Activated T-cell treated with anti-CD3 and anti-CD28 coated beads, Interleukin-2, amount 50 U/mL, for 24 hours (primary cell): ENCODE measurements at places on chromosomes 2 and 18.

DNA sequence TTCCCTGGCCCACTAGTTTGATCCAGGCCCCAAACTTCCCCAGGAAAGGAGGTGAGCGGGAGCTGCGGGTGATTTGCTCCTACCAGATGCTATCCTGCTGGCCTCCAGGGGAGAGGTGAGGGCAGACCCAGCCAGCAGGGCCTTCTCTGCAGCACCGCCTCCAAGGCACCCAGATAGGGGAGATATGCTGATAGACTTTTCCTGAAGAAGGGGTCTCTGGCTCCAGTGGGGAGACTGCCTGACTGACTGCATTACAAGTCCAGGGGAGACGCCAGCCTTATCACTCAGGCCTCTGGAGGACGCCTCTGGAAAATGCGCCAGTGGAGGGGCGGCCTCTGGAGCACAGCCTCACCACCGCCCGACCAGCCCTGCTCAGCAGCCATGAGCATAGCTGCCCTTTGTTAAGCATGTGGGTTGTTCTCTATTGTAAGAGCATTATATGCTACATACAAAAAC is 60.6 kb upstream of the SMAD7 start:
- no peak for DNase-seq

DNA sequence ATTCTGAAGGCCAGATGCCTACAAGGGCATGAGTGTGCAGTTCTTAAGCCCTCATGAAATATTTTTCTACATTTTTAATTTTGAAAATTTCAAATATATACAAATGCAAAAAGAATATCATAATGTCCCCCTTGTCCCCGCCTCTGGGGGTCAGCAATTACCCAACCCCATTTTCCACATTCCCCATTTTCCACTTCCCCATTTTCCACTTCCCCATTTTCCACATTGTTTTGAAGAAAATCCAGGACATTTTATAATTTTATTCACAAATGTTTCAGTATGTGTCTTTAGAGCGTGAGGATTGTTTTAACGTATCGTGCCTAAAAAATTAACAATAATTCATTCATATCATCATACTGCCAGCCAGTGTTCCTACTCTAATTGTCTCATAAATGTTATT is 403.6 kb upstream of the RAB6C start:
- no peak for DNase-seq

- no peak for DNase-seq
Measured at GRCh38 chr2:46632349-46632748, 153.0 kb downstream of the TMEM247 start.

DNA sequence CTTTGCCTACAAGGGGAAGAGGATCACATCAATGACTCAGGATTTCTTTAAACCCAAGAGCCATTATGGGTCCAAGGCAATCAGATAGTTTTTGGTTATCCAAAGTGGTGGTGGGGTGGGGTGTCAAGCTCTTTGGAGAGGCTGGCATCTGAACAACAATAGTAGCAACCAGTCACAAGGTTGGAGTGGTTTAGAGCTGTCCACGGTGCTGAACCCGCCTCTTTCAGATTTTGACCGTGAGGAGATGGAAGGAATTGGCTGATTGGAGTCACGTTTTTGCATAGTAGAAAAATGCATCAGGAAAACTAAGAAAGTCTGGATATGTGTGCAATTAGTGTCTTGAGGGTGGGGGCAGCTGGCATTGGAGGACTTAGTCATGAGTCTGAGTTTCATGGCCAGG is 159.9 kb downstream of the LOXHD1 start:
- DNase-seq, result peak; percentile 35

DNA sequence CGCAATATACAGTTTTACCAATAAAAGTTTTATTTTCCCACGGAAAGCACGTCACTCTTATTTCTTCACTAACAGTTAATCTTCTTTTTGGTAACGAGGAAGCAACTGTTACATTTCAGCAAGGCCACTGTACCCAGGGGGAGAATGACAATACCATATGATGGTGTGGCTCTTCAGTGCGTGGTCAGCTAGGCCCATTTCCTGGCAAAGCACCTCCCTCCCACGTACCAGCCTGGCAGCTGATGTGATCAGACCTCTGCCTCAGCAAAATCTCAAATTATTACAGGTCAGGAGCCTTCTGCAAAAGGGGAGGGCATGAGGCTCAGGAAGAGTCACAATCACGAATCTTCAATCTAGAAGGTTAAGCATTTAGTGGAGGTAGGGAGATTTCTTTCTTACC is 55.4 kb downstream of the KLF7 start:
- DNase-seq, result no peak

DNA sequence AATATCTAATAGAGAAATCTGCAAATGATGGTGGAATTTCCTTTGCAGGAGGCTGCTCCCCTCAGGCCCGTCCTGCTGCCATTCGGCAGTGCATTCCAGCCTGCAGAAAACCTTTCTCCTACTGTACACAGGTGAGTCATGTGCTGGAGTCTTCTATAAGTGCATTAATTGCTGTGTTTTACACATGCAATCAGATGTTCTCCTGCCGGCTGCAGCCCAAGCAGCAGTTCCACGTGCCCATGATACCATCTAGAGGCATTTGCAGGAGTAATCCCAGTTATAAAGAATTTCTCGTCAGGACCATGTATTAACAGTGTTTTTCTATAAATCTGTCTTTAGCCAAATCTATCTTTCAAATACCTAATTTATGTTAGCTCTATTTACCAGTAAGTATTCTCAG is 304.7 kb upstream of the HNMT start:
- no peak for DNase-seq

DNA sequence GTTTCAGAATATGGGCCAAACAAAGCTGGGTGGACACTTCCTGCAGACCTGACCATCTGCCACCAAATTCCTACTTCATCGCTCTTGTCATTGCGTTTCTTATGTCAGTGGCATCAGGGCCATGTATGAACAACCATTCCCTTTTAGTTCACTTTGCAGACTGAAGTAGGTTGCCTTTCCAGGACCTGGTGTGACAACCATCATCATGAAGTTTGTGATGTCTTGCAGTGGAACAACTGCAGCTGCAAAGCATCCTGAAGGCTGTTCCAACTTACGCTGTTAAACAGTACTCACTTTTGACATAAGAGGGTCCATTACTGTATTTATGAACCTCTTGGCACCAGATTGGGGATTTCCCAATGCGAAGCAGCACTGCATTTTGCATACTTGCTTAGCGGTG is 511.6 kb downstream of the ARHGAP15 start:
- no peak for DNase-seq

- no peak for DNase-seq
Measured at GRCh38 chr2:196259507-196260481, 88.4 kb upstream of the STK17B start.

- no peak for DNase-seq
Measured at GRCh38 chr2:2134037-2134436, 197.0 kb downstream of the MYT1L start.

DNA sequence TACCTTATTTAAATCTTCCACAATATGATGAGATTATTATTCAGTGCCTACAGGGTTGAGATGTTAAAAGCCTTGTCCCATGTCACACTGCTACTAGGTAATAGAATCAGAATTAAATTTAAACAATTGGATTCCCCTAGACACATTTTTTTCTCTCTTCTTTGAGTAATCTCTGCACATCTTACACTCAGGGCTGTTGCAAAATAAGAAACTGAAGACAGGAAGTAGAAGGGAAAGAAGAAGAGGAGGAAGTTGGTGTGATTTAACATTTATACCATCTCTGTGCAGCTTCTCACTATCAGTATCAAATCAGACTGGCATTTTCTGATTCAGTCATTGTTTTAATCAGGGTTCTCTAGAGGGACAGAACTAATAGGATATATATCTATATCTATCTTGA is 677.6 kb downstream of the IRS1 start:
- no peak for DNase-seq

GRCh38 chr18:26771524-26771923 is 94.0 kb downstream of the AQP4 start:
- no peak for DNase-seq

- no peak for DNase-seq
Measured at GRCh38 chr18:21991081-21991534, 178.3 kb upstream of the GATA6 start.

DNA sequence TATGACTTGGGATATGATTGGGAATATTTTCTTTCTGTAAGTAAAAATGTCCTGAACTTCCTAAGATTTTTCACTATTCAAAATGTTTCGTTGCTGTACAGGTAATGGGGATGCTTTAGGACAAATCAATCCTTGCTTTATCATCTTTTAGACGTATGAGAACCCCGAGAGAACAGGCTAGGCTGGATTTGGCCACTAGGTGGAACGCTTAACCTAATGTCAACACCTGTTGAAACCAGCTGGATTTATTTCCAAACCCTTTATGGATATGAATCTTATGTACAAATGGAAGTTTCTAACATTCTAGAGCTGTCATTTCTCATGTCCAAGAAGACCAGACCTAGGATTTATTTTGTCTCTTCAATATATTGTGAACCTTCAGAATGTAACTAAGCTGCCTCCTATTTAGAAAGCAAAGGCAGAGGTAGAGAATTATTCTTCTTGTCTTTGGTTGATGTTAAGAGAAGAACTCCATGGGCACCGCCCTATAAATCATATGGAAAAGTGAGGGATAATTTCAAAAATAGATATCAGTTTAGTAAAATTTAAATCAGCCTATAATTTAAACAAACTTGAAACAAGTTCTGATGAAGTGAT is 96.7 kb downstream of the PMAIP1 start:
- DNase-seq, result no peak

- peak; percentile 61 for DNase-seq
Measured at GRCh38 chr2:147045113-147045512, 799.7 kb upstream of the ACVR2A start.

DNA sequence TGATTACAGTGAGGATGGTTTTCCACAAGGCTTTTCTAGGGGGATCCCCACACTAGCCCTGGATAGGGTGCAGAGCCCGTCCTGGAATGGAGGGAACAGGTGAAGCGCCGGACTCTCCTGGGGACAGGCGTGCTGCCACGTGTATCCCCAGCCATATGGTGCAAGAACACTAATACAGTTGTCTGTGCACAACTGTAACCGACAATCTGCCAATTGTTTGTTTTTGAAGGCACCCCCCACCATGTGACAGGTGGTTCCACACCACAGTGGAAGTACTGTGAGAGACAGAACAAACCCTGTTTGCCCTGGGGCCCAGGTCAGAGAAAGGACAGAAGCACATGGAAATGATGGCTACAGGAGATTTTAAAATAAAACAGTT is 52.9 kb downstream of the MYCN start:
- DNase-seq, result no peak

DNA sequence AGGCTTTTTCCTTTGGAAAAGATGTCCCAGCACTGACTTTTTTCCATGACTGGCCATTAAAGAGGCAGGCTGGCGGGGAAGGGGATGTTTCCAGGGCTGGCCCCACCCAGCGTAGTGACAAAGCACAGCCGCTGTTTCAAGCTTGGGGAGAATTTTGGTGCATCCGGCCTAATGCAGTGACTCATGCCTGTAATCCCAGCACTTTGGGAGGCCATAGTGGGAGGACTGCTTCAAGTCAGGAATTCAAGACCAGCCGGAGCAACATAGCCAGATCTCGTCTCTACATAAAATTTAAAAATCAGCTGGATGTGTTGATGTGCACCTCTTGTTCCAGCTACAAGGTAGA is 78.0 kb upstream of the SH3BP4 start:
- DNase-seq, result no peak

GRCh38 chr2:239379641-239380170 is 21.1 kb downstream of the HDAC4 start:
- no peak for DNase-seq

GRCh38 chr2:236968101-236968879 is 117.4 kb upstream of the COPS8 start:
- DNase-seq, result peak; percentile 33

GRCh38 chr18:50377061-50377798 is 2.4 kb downstream of the SKA1 start:
- DNase-seq, result no peak

DNA sequence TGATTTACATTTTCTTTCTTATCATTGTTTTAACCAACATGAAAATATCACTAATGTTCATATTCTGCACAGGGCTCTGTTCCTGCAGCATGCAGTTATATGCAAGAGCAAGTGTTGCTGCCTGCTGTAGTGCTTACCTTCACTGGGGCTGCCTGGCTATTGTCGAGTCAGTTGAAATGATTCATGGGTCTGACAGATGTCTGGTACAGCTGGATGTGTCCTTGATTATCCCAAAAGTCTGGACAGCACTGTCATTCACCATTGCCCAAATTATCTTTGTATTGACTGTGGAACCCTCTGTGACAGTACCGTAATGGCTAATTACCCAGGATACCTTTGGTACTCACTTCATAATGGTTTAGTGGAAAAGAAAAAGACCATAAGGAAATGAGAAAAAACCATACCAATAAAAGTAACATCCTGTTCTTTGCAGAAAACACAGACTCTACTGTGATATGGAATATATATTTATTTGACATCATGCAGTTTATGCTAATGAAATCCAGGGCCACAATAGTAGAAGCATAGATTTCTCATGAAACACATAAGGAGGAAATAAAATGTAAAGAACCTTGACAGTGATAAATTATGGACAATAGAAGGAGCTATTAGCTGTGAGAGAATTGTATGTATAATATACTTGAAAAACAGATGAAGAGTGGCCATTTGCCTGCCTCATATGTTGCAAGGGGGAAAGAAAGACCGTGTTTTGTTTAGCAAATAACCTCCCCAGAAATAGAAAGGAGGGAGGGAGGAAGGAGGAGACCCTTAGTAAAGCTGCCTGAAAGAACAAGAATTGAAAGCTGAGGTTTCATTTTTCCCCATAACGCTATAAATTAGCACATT is 249.8 kb upstream of the ATP5MC3 start:
- DNase-seq, result no peak

GRCh38 chr2:69693059-69693774 is 48.7 kb upstream of the ANXA4 start:
- peak; percentile 44 for DNase-seq

GRCh38 chr18:79787527-79787864 is 10.2 kb upstream of the KCNG2 start:
- DNase-seq, result no peak

- no peak for DNase-seq
Measured at GRCh38 chr2:127917916-127918315, 32.2 kb upstream of the AMMECR1L start.

DNA sequence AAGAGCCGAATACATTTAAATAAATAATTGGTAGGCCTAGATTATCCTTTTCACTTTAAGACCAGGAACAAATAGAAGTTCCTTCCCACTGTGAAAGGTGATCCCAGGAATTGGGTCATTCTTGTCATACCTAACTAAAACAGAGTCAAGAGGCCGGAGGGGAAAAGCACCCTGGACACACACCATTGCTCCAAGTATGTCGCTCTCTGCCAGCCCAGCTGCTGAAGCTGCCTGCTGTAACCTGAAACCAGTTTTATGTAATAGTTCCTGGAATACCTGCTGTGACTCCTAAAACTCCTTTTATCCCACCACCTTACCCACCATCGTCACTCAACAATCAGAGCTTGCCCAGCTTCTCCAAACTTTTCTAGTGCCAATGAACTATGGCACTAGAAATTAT is 217.1 kb downstream of the PTPRM start:
- DNase-seq, result no peak

GRCh38 chr2:62396880-62397279 is 109.1 kb downstream of the TMEM17 start:
- no peak for DNase-seq

DNA sequence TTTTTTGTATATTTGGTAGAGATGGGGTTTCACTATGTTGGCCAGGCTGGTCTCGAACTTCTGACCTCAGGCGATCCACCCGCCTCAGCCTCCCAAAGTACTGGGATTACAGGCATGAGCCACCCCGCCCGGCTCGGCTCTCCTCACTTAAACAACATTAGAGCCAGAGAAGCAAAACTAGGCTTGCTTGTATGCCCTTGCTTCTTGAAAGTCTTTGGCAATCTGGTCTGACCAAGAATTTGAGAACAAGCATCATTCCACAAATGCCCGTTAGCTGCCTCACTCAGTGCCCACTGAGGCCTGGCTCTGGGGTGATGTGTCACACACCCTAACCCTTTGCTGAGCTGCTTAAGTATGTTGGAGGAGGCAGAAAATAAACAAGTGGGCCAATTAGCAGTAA is 33.5 kb downstream of the SOWAHC start:
- DNase-seq, result no peak
